Lower leg skin (tissue), 4 donors: ENCODE measurements at places on chromosomes 5 and 9. TPM values are rescaled to one million over a fixed set of nuclear protein-coding genes. Genes with fewer than 3 reads are reported as not detected.

DNA sequence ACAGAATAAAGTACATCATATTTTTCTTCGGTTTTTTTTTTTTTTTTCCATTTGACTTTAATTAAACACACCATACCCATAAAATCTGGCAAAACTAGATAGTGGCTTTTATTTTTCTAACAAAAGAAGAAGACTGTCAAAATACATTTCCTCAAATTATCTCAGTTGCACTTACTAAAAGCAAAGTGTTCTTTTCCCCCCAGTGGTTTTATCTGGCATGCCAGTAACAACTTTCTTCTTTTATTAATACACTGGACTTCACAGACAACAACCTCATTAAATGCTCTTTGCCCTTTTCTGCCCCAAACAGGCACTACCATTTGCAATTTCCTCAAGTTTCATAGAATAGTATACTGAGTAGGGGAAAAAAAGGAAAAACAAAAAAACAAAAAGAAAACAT lies 1792.3 kb downstream of the EFNA5 start:
- no peak for DNase-seq

DNA sequence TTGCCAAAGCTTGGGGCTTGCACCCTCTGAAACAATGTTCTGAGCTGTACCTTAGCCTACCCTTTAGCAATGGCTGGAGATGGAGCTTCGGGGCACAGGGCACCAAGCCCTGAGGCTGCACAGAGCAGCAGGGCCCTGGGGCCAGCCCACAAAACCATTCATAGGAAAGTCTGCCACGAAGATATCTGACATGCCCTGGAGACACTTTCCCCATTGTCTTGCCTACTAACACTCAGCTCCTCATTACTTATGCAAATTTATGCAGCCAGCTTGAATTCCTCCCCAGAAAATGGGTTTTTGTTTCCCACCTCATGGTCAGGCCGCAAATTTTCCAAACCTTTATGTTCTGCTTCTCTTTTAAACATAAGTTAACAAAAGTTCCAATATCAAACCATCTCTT lies 105.7 kb downstream of the DTWD2 start:
- DNase-seq = no peak

DNA sequence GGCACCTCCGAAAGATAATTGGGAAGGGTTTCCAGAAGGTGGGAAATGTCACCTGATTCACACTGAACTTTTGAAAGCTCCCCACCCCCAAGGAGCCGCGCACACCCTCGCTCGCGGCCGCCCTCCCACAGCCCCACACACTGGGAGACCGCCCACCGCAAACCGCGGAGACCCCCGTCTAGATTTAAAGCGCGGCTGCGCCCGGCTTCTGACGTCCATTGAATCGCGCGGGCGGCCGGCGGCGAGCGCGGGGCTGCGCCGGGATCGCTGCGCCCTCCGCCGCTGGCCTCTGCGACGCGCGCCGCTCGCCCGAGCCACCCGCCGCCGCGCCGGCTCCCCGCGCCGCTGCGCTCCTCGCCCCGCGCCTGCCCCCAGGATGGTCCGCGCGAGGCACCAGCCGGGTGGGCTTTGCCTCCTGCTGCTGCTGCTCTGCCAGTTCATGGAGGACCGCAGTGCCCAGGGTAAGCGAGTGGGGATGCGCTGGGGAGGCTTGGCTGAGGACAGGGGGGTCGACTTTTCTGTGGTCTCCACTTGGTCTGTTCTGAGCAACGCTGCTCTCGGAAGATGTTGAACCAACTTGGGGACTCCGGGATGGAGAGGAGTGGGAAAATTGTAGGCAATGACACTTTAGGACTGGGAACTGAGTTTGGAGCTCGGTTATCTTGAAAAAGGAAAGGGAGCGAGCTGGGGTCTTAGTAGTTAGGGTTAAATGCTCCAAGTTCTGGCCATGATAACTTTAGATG lies at the start of gene FST:
TSS of gene FST (plus strand) at position 214 of the 743 bp plus-strand sequence. CDS start at position 377, 163 bp downstream.
- DNase-seq = peak; percentile 86

DNA sequence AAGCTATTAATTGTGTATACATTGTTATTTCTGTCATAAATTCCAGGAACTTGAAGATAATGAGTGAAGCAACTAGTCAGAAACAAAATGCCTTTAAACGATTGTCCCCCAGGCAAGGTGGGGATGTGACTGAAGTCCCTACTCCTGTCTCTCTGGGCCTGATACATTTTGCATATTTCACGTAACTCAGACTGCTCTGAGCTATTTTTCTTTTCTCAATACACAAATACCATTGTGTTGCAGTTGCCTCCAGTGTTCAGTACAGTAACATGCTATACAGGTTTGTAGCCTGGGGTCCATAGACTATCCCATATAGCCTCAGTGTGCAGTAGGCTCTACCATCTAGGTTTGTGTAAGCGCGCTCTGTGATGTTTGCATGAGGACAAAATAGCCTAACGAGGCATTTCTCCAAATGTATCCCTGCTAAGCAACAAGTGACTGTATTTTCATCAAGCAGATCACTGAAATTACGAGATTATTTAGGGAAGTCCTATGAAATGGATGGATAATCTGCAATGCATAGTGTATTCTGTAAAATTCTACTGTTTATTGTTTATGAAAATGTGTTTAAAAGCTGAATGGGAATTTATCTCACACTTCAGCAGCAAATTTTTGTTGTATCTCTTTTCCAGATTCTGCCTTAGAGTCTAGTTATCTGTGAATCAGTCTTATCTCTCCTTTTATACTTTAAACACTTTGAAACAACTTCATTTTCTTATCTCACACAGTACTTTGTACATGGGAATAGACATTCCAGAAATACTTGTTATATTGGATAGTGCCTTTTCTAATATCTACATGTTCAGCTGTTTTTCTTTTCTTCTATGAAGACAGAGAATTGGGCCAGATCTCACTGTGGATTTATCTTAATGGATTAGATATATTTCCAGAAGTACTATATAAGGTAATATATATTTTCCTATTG lies 150.5 kb downstream of the CD180 start:
- DNase-seq = no peak

DNA sequence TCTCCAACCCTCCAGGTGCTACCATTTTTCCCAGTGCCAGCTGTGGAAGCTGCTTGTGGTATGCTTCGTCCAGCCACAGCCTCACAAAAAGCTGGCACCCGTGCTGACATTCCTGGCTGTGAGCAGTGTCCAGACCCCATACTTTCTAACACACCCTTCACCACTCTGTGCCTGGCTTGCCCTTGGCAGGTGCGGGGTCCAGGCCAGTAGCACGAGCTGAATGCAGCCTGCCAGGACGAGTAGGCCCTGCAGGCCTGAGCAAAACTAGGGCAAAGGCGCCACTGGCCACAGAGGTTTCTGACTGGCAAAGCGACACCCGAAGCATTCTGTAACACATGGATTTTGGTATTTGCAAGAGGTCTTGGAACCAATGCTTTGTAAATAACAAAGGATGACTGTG lies 26.0 kb upstream of the GHR start:
- DNase-seq = no peak

Gene PCSK5
- total RNA-seq = 9.1 TPM

DNA sequence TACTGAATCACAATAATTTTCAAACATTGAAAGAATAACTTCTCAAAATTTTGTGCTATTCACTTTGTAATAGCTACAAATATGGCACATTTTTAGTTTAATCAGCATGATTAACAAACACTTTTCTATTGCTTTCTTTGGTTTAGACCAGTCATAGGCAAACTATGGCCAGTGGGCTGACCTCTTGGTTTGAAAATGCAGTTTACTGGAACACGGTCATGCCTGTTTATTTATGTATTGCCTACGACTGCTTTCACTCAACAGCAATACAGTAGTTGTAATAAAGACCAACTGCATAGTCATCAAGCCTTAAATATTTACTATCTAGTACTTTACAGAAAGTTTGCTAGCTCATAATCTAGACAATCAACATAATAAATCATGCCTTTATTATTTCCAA lies 810.8 kb downstream of the TLE1 start:
- no peak for DNase-seq

DNA sequence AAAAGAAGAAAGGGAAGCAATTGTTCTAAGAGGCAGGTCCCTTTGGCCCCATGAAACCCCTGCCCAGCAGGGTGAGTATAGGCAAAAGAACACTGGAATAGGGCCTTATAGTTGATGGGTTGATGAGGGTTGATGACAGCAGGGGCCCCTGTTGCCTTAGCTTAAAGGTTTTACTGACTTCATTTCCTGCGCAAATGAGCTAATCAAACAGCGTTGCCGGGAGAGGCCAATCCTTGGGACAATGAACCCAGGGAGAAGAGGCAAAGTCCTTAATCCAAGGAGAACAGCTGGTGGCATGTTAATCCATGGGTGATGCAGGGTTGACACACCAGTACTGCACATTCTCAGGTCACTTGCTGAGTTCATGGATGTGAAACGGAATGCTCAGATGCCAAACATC lies 22.0 kb upstream of the EPB41L4B start:
- DNase-seq = no peak

Gene RNF224
- total RNA-seq = 3.2 TPM

- DNase-seq = no peak
Observed at GRCh38 chr5:152634586-152634985, 229.5 kb upstream of the NMUR2 start.

DNA sequence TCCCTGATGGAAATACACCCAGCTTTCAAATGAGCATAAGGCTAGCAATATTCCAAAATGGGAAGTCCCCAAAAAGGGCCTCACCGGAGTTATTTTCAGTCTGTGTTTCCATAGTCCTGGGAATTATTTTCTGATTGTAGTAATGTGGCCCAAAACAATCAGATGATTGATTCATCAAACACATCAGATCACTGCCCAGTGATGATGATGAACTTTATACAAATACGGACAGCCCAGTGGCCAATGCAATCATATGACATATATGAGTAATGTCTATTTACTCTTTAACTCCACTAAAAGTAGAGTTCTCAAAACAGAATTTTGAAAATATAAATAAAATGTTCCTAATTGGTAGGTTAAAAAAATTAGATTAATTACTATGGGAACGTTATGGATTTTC lies 467.8 kb downstream of the ZNF608 start:
- DNase-seq = no peak

Gene SLC6A18
- not detected for total RNA-seq

DNA sequence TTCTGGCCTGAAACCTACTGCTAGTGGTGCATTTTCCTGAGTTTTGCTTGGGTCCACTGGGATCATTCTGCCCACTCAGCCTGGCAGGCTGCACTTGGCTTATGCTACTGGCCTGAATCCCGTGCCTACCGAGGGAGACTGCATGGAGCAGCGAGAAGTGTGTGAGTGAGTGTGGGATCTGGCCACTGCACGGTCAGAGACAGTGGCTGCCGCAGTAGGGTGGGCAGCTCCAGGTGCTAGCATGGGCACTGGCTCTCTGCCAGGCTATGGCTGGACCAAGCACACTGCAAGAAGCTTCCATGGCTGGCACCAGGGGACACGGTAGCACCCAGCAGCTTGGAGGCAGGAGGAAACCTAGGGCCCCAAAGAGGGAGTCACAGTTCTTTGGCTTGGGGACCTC lies 1058.7 kb upstream of the ACO1 start:
- DNase-seq = no peak

Gene CATSPER3
- 0.59 TPM for total RNA-seq

GRCh38 chr9:93259490-93260262 lies 75.7 kb downstream of the WNK2 start:
- DNase-seq = no peak

DNA sequence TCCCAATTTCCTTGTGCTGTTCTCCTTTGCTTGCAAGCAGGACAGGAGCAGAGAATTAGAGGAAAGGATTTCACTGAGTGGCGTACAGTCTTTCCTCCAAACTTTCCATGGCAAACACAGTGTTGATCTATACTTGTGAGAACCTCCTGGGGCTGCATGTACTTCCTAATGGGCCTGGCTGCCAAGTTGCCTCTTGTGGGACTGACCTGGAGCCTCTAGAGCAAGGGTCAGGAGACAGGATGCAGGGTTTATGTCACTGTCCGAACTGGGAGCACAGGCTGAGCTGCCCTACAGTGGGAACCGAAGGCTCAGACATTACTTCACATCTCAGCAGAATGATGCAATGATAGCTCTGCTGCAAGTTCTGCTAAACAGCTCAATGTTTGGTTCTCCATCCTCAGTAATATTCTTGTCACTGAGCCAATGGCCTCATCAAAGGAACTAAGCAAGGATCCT lies 102.3 kb downstream of the ENC1 start:
- no peak for DNase-seq

DNA sequence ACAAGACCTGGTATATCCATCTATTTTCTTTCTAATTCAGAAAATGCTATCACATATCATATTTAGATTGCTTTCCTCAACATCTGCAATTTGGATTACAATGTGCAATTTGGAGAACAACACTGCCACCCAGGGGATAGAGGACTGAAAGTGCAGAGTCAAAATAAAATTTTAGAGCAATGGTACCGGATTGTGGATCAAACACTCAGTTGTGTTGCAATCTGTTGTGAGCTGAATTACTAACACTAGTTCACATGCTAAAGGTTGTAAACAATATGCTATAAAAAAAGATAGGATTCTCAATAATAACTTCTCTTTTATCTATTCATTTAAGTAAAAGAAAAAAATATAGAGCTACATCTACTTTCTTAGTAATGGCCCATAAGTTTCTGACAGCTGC lies 11.9 kb upstream of the SRFBP1 start:
- DNase-seq = no peak

Gene LCP2
- total RNA-seq = 6.5 TPM

Gene IL33
- total RNA-seq = 10.1 TPM

DNA sequence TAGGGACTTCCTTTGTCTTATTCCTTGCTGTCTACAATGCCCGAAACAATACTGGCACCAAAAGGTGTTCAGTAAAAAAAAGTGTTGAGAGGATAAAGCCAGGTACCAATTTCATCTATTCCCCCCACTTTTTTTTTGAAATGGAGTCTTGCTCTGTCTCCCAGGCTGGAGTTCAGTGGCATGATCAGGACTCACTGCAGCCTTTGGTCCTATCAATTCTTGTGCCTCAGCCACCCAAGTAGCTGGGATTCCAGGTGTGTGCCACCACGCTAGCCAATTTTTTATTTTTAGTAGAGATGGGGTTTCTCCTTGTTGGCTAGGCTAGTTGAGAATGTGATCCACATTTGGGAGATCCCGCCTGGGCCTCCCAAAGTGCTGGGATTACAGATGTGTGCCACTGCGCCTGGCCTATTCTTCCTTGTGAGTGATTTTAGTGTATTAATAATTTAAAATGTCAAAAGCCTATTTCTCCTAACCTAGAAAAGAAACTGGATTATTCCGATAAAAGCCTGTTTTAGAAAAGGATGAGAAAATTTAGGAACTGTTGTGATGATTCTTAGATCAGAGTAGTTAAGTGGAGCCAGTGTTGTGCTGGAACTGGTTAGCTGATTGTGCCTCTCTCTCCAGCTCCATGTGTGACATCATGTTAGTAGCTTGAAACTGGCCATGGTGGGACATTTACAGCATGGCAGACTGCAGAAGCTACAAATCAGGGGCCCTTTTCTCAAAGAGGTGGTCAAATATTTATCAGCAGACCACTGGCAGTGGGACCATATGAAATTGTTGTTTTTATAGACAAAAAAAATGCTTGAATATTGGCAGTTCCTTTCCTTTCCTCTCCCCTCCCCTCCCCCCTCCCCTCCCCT lies 14.3 kb downstream of the CDC42SE2 start:
- DNase-seq = no peak

DNA sequence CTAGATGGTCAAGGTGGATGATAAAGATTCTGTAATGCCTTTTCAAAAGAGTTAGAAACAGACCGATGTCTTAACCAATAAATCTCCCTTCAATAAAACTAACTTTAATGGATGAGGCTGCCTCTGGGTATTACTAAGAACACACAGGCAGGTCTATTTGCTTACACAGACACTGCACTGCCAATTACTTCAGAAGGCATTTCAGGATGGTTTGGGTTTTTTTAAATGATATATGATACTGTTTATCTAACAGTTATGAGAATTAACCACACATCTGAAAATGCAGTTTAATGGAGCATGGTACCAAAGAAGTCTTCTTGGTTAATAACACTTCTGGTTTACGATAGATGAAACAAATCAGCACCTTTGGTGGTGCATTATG lies 367.9 kb upstream of the GRAMD2B start:
- no peak for DNase-seq
